Sciatic nerve (tissue), 2 donors: ENCODE measurements at places on chromosomes 6 and 20.

DNA sequence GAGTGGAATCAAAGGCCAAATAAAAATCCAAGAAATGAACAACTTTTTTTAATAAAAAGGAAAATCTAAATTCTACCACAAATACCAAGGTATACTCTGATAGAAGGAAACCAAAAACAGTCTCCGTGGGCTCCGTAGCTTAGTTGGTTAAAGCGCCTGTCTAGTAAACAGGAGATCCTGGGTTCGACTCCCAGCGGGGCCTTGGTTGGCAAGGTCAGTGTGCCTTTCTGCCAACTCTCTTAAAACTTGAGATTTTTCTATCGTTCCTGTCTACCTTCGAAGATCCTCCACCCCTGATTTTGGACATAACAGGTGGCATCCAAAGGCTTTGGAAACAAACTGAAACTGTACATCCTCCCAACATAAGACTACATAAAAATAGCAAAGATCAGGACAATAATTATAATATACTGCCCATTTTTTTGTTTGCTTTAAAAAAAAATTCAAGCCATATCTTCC lies 197.9 kb downstream of the TRIM27 start:
- DNase-seq: no peak

- no peak for DNase-seq
Observed at GRCh38 chr6:122653094-122653493, 42.9 kb downstream of the PKIB start.

GRCh38 chr6:26556263-26557070 lies 18.3 kb downstream of the HMGN4 start:
- DNase-seq: no peak

DNA sequence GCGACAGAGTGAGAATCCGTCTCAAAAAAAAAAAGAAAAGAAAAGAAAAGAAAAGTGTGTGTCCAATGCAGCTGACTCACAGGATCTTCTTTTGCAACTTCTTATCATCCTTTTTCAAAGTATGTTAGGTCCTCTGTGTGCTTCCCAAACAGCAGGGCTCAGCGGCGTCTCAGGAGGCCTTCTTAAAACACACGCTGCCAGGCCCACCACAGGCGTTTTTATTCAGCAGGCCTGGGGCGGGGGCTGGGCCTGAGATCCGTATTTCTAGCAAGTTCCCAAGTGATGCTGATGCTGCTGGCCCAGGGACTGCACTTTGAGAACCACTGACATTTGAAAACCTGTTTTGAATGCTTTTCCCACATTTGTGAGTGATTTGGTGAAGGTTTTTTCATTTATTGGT lies 57.1 kb downstream of the PSMG4 start:
- peak; percentile 31 for DNase-seq

GRCh38 chr6:139994998-139995397 lies 620.5 kb upstream of the CITED2 start:
- no peak for DNase-seq

DNA sequence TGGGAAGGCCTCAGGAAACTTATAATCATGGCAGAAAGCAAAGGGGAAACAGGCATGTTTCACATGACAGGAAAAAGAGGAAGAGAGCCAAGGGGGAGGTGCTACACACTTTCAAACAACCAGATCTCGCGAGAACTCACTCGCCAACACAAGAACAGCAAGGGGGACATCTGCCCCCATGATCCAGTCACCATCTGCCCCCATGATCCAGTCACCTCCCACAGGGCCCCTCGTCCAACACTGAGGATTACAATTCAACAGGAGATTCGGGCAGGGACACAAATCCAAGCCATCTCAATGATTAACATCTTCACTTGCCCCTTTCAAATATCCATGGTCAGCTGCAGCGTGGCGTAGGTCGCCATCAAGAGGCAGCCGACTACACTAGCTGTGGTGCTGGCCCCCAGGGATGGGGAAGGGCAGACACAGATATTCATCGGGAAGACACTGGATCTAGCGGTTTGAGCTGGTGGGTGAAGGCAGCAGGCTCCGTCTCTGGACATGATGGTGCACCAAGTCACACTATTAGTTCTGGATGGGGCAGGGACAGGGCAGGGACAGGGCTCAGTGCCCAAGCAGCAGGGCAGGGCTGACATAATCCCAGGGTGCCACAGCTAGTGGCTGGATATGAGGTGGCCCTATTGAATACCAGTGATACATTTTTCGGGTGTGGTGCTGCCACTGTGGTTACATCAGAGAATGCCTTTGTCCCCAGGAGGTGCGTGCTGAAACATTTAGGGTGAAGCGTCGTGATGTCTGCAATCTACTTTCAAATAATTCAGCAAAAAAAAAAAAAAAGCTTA lies 31.6 kb downstream of the TUBB2B start:
- no peak for DNase-seq

DNA sequence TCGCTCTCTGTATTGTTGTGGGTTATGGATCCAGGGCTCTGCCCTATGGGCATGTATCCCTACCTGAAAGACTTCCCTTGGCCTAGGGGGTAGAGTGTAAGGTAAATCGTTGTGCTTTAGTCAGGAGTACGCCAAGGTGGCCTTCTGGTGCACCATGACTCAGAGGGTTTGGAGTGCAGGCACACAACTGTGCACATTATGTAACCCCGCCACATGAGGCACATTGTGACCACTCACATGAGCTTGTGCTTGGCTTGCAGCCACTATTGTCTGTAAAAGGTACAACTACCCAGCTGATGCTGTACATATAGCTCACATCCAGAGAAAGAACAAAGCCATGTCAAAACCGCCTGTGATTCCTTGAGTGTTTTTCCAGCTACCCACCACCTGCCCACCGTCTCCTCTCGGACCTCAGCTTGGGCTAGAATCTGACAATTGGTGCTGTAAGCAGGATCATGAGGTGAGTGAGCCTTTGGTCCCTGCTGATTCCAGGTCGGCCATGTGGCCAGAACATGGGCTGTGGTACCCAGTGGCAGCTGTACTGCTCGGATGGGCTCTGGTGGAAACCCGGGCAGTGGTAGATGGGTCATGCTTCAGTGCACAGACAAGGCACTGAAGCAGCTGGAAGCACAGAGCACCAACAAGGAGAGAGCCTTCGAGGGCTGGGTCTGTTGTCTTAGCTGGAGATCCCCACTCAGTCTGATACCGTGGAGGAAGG lies 33.8 kb downstream of the HDDC2 start:
- DNase-seq: no peak

DNA sequence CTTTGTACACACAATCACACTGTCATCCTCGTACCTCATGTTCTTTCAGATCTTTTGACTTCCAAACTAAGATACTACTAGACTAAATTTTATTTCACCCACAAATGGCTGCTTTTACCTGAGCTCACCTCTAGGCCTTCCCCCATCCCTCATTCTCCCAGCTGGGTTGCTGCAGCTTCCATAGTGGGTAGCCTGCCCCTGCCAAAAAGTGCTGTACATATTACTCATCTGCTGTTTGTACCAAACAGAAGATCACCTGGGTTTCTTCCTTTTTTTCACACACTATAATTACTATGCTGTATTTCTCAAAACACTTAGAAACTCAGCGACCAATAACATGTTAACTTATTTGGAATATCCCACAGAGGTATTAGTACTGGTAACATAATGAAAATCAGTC lies 267.6 kb upstream of the PRDM1 start:
- DNase-seq: no peak

GRCh38 chr6:130233330-130233729 lies 10.6 kb upstream of the SAMD3 start:
- no peak for DNase-seq

- DNase-seq: no peak
Observed at GRCh38 chr6:7050004-7050403, 57.8 kb upstream of the RREB1 start.
